ENCODE measurements at places on chromosomes 6 and 20.

DNA sequence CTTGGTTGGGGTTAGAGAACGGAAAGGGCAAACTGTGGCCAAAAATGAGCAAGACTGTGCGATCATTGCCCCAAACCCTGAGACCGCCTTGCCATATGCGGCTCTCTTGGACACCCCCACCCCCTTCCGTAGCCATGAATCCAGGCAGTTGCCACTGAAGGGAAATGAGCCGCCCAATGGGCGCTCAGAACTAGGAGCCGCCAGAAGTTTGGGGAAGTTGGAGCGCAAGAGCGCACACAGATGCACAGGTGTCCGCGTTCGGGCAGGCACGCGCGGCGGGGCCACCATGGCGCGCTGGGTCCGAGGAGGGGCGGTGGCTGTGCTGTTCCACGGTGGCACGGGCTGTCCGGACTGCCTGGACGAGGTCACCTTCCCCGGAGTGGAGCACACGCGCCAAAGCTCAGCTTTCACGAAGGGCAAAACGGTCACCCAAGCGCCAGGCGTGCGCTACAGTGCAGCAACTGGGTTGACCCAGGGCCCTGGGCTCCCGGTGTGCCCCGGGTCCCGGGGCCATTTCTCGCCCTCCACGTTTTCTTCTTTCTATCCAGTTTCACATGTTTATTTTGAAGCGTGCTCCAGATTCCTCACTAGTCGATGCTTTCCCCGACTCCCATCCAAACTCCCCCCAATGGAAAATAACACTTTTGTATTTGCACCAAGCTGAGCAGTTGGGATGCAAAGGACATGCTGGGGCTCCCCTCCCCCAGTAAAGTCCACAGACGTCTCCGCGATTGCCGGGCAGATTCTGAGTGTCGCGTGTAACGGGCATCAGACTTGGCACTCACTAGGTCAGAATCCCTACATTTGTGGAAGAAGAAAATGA, 906 bp upstream of the PDE10A start:
- DNase-seq, result no peak

GRCh38 chr6:95099410-95099809, 477.9 kb upstream of the MANEA start:
- DNase-seq, result no peak

DNA sequence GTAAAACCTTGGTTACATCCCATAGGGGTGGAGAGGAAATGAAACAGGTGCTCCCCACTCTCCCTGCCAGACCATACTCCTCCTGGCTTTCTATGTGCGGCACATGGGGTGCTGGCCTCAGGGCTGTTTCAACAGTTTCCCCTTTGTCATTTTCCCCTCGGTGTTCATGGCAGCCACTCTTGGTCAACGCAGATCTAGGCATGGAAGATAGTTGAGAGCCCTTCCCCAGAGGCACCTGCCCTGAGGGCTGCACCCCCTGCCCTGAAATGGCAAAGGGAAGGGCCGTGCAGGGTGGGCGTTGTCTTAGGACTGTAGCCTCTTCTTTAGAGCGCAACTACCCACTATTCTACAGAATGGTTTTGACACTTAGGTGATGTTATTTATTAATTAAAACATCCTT, 4.4 kb downstream of the CST1 start:
- DNase-seq, result no peak

DNA sequence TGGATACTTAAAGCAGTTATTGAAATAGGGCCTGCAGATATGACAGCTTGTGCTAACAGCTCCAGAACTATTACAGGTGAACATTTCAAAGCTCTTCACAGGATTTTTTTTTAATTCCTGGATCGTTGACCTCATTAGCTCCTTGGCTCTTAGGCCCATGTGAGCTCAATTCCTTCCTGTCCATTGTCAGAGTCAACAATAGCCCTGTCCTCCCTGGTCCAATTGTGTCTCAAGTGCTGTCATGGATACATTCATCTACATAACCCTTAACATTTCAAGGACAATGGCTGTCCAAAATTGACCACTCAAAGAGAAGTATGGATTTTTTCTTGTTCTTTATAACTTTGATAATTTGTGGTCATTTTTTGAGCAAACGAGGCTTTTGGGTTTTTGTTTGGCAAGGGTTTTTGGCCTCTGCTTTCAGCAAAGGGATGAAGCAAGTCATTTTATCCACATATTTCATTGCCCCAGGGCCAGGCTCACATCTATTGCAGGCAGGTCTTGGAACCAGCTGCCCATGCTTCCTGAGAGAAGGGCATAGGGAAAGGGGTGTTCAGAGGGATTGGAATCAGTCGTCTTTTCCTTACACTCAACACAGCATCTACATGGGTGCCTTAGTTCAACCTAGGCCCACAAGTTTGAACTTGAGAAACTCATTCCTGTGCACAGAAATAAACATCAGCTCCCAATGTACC, 282.1 kb downstream of the TPBG start:
- DNase-seq, result no peak

DNA sequence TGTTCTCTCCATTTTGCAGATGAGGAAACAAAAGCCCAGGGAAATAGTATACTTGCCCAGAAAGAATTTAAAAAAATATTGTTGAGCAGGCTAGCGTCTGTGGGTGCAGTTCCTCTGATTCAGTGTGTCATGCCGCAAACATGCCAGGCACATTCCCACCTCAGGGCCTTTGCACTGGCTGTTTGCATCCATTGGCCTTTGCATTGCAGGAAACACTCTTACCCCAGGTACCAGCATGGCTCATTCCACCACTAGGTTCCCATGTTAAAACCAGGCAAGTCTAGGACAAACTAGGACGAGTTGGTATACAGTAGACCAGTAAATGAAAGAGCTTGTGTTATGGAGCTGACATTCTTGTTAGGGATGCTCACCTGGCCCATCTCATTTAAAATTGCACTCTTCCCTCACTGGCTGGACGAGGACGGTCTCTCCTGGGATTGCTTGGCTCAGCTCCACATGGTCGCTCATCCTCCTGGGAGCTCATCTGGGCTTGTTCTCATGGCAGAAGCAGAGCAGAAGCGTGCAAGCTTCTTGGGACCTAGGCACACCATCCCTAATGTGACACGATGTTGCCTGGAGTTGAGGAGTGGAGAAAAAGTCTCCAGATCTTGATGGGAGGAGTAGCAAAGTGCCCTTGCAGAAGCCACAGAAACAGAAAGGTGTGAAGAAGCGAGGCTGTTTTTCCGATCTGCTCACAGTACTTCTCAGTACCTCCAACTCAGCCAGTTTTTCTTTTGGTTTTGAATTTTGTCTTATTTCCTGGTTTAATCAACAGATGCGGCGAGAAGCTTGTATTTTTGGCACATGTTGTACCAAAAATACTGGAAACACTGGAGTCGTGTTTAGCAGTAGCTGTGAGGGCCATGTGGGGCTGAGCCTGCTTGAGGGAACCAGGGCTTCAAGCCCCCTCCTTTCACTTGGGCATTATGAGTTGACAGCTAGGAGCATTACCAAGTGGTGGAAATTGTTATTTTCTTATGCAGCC, 13.9 kb downstream of the ZNF831 start:
- DNase-seq, result no peak

DNA sequence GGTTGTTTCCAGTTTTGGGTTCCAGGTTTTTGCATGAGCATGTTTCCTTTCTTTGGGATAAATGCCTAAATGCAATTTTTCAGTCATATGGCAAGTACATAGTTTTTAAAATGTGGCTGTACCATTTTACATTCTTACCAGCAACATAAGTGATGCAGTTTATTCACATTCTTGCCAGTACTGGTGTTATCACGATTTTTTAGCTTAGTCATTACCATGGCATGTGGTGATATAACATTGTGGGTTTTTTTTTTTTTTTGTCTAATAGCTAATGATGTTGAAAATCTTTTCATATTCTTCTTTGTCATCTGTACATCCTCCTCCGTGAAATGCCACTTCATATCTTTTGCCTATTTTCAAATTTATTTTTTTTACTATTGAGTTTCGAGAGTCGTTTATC, 2.9 kb upstream of the TDRD6 start:
- DNase-seq, result no peak

GRCh38 chr20:61879303-61879620, 186.4 kb downstream of the TAF4 start:
- DNase-seq, result no peak

- DNase-seq, result no peak
These were observed 8.8 kb upstream of the CEP85L start for GRCh38 chr6:118660218-118660569.

GRCh38 chr6:57087916-57088315, 2.1 kb upstream of the ZNF451 start:
- peak; percentile 8 for DNase-seq

DNA sequence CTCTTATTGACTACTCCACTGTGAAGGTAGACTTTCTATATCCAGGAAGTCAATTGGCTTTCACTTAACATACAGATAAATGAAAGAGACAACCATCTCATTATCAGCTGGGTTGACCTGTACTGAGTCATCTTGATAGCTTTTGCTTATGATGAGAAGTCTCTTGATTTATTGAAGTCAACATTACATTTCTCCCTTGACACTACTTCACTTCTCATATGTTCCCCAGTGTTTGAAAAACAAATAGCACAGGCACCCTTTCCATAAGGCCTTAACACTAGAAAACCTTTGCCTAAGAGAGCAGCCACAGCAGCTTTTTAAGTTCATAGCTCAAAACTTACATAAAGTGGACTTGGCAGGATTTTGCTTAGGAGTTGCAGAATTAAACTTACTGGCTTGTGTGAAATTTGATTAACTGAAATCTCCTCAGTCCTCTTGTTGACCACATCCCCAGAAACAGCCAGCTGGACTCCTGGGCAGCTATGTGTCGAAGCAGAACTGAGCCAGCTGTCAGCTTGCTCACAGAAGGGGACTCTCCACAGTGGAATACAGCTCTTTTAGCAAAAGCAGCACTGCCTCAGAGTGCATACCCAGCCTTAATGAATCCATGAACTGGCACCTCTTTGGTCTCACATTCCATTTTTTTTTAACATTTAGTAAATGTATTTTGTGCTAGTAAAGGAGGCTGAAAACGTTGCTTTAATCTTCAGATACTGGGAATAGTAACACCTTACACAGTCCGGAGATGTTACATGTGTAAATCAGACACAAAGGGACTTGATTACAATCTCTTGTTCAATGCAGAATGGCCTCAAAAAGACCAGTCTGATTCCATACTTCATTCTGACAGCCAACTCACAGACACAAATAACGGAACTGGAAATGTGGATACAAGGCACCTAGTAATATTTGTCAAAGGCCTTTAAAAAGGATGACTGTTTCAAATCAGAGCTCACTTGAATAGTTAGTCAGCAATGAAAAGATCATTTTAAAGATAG, 1532.7 kb downstream of the HACE1 start:
- no peak for DNase-seq

DNA sequence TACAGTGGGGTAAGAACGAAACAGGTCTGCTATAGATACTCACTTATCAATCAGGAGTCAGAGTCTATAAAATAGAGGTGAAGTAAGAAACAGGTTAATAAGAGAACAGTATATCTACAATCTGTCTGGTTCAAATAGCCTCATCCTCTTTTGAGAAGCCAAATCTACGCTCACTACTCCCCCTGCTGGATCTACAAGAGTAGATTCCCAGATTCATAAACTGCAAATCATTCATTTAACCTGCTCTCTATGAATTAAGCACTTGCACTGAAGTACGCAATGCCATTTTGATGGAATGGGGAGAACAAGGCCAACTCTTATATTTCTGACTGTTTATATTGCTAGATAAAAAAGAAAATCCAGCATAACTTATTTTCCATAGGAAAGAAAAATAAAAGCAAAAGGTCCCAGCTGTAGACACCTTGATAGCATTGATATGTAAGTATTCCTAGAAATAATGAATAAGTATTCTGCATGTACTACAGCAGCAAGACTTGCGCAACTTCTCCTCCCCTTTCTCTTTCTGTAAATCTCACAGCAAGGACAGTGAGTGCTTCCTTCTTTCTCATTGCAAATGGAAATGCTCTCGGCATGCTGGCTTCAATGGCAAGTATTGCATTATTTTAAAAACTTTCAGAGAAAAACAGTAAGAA, 92.3 kb downstream of the RFX6 start:
- peak; percentile 42 for DNase-seq

- no peak for DNase-seq
These were observed 24.5 kb downstream of the FRK start for GRCh38 chr6:116036075-116036773.

- no peak for DNase-seq
These were observed 92.0 kb upstream of the SCP2D1 start for GRCh38 chr20:18721551-18722115.

DNA sequence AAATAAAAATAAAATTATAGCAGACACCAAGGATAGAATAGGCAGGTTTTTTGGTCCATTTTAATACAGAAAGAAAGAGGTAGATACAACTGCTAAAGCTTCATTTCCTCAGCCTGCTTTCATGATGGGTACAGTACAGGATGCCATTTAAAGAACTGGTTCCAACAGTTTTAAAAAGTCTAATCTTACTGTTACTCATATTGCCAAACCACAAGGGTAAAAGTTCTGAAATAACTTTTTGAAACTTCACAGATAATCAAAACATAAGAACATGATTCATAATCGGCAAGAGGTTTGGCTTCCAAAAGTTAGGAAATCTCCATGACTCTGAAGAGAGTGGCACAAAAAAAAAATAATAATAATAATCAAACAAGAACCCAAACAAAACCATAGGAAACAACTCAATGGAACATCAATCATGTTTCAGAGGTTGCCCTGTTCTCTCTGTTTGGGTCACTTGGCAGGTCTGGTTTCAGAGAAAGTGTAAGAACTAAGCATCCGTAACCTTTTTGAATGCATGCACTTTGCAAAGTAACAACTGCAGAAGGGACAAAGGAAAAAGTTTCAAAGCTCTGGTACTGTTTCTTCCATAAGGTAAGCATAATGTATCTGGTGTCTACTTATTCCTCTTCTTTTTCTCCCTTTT, 79.7 kb downstream of the SMLR1 start:
- DNase-seq, result no peak

- DNase-seq, result no peak
These were observed 28.0 kb downstream of the SCML4 start for GRCh38 chr6:107796156-107796555.

Data from inflammatory macrophage treated with lipopolysaccharide for 4 hours (primary cell).